ENCODE measurements at places on chromosomes 4 and X. TPM values are rescaled to one million over a fixed set of nuclear protein-coding genes. Genes with fewer than 3 reads are reported as not detected.

PROM1 gene
- 3.9 TPM for total RNA-seq

GYPE gene
- 0.89 TPM for total RNA-seq

GAGE12G gene
- not detected for total RNA-seq

TMPRSS11A gene
- not detected for total RNA-seq

ZCCHC12 gene
- total RNA-seq: not detected

CYTL1 gene
- total RNA-seq: not detected

CENPVL1 gene
- total RNA-seq: not detected

STK26 gene
- 2.9 TPM for total RNA-seq

DNA sequence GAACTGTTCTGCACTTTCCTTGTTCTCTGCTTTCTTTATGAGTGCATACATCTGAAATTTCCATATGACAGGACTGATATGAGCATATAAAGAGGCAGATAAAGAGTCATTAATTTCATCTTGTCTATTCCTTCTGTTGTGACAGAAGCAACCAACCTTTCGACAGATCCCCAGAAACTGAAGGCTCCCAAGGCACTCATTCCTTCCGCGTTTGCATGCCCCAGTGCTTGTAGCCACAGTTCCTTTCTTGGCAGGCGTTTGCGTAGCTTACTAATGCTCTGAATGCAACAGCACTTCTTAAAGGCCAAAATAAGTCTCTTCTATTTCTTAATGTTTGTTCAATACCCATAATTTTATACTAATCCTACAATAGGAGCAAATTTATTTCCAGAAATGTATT lies 94.0 kb upstream of the TBL1X start:
- no peak for DNase-seq

DNA sequence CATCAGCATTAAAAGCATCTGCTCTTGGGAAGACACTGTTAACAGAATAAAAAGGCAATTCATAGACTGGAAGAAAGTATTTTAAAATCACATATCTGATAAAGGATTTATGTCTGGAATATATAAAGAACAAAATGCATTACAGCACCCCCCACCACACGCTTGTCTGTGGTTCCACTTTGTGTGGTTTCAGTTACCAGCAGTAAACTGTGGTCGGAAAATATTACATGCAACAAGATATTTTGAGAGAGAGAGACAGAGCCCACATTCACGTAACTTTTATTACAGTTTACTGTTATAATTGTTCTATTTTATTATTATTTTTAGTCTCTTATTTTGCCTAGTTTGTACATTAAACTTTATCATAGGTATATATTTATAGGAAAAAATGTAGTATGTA lies 21.2 kb upstream of the PDE6B start:
- no peak for DNase-seq

GRCh38 chr4:173370130-173370476 lies 651 bp upstream of the SAP30 start:
- DNase-seq: peak; percentile 44

GRCh38 chrX:94265323-94265722 lies 591.3 kb downstream of the FAM133A start:
- DNase-seq: no peak

GRCh38 chr4:80124246-80125211 lies 51.5 kb upstream of the ANTXR2 start:
- DNase-seq: no peak

GRCh38 chr4:112141366-112142138 lies 3.7 kb upstream of the FAM241A start:
- no peak for DNase-seq

DNA sequence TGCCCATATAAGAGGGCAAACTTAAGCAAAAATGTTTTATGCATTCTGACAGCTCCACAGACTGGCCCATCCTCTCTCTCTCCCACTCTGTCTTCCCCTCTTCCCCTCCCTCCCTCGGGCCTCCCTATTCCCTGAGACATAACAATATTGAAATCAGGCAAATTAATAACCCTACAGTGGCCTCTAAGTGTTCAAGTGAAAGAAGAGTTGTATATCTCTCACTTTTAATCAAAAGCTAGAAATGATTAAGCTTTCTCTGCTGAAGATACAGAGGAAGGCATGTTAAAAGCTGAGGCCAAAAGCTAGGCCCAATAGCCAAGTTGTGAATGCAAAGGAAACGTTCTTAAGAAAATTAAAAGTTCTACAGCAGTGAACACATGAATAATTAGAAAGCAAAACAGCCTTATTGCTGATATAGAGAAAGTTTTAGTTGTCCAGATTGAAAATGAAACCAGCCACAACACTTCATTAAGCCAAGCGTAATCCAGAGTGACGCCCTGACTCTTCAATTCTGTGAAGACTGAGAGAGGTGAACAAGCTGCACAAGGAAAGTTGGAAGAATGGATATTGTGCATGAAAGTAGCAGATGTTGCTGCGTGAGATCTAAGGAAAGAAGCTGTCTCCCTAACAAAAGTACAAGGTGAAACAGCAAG lies 54.9 kb downstream of the USO1 start:
- no peak for DNase-seq

- no peak for DNase-seq
Observed at GRCh38 chrX:154430479-154430878, 2.0 kb downstream of the ATP6AP1 start.

- DNase-seq: no peak
Observed at GRCh38 chr4:27928761-27929540, 1068.3 kb downstream of the STIM2 start.

DNA sequence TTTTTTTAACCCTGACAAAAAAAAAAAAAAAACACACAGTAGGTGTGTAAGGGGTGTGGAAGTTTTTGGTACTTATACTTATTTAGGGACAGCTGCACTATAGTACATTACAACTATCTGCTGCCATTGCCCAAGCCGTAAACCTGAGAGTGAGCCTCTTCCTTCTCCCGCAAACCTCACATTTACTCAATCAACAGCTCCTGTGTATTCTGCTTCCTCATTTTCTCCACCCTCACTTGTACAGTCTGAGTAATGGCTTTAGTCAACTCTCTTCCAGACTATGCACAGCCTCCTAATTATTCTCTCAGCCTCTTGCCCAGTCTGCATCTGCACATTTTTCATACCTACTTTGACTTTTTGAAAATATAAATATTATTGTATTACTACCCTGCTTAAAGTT lies 362.0 kb downstream of the ADAM29 start:
- DNase-seq: no peak

DNA sequence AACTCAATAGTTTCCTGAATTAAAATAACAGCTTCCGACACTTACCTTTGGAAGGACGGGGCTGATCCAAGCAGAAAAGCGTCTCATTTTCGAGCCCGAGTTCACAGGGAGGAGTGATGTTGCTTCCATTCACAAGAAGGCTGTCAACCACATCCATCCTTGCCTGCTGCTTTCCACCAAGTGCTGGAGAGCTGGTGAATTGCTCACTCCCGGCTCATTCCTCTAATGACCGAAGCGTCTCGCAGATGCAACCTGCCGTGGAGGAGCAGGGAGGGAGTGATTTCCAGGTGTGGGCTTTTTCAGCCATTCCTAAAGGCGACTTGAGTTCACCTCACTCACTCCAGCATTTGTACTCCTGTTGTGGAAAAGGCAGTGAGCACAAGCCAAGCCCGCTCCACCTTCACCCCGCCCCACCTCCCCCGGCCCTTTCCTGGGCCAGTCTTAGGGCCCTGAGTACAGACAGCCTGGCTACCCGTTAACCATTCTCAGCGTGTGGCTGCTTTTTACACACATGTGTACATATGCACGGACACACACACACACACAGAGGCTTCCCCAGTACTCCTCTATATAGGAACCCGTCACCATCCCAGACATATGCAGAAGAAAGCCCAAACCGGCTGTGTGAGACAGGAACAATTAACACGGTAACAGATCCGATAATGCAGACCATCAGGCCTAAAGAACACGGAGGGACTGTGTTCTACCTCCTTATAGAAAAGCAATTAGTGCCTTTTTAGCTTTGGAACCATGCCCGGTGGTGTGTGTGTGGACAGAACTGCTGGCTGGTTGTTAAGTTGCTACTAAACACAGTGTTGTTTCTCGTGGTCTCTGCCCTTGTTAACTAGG lies at the start of gene CCKAR:
Gene CCKAR (minus strand): TSS at position 374 of the 849 bp plus-strand sequence. CDS start 217 bp downstream, at position 157.
- DNase-seq: no peak

- DNase-seq: no peak
Observed at GRCh38 chr4:149523039-149523438, 292.6 kb downstream of the IQCM start.

GRCh38 chrX:112751076-112751475 lies 71.3 kb upstream of the LHFPL1 start:
- no peak for DNase-seq

DNA sequence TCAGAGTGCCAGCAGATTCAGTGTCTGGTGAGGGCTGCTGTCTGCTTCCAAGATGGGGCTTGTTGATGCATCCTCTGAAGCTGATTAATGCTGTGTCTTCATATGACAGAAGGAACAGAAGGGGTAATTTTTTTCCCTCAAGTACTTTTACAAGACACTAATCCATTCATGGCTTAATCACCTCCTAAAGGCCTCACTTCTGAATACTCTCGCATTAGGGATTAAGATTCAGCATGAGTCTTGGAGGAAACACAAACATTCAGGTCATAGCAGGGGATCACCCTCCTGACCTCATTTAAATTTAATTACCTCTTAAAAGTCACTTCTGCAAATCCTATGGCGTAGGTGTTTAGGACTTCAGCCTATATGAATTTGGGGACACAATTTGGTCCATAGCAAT lies 1145.5 kb upstream of the PCDH10 start:
- DNase-seq: no peak

DNA sequence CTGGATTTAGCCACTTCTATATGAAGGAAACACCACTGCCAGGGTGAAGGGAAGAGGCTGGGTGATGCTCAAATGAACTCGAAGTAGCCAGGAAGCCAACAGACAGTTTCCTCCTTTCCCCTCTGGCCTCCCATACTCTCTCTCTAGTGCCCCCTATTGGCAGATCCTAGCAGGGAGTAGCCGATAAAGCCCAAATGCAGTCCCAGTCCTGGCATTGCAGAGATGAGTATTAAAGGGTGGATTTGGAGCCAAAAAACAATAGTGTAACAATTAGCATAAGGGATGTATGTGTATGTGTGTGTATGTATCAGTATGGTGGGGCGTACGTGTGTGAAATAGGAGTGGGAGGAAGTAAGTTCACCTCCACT lies 213.8 kb upstream of the LDB2 start:
- DNase-seq: no peak

DNA sequence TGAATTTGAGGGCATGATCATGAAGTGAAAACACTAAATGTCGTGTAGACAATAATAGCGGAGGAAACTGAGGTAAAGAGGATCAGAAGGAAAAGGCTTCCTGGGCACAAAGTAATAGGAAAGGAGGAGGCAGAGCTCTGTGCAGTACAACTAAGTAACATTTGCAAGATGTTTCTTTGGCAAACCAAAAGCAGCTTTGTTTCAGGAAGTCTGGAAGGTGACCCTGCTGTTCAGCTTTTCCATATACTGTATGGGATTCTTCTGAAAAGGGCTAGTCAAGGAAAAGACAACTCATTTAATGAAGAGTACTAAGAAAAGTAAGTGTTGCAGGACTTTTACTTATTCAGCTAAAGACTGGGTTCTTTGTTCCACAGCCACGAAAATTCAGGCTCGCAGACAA lies 463.1 kb downstream of the PCDH7 start:
- DNase-seq: no peak

DNA sequence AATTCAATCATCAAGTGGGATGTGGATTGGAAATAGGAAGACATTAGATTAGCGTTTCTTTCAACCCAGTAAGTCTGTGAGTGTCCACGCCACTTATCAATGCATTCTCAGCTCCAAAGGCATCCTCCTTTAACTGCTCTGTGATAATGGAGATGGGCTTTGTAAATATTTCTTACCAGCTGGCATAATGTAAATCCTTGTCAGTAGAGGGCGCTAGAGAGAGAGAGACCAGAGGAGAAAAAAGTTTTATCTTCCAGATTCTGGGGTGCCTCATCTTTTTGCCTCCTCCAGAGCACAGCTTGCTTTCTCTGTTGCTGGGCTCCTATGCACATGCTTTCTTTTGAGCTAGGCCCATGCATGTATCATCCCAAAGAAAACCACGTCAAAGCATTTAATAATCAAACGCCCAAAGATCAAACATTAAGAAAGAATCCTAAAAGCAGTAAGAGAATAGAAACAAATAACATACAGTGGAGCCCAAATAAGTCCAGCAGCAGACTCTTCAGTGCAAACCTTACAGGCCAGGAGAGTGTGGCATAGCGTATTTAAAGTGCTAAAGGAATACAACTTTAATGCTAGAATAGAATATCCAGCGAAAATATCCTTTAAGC lies 9.6 kb upstream of the MTMR1 start:
- no peak for DNase-seq

DNA sequence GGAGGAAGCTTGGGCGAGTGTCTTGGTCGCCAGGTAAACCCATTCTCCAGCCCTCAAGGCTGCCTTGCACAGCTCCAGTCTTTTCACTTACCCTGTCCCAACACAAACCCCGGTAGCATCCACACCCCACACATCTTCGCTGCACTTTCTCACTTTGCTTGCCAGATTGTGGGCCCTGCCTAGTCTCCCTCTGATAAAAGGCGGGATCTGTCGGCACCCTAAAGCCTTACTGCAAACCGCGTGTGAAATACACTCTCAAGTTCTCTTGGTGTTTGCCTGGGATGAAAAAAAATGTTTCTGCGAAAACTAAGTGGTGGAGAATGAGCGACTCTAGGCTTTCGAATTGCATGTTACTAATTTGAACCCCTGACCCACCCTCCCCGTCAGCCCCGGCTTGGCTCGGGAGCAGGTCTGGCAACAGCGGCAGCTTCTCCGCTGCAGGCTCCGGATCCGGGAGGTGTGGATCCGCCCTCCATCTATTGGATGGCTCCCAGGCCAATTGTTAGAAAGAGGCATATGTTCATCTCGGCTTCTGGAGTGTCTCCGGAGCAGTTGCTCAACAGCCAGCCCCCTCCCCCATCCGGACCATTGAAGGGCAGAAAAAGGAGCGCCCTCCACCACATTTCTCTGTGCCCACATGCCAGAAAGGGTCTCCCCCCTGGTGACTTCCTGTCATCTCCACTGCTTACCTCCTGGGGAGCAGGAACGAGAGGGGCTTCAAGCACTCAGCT lies 3.0 kb upstream of the CITED1 start:
- DNase-seq: no peak

GRCh38 chrX:133475521-133475920 lies 60.2 kb upstream of the GPC4 start:
- DNase-seq: no peak

- no peak for DNase-seq
Observed at GRCh38 chrX:41912923-41913322, 10.4 kb downstream of the CASK start.

DNA sequence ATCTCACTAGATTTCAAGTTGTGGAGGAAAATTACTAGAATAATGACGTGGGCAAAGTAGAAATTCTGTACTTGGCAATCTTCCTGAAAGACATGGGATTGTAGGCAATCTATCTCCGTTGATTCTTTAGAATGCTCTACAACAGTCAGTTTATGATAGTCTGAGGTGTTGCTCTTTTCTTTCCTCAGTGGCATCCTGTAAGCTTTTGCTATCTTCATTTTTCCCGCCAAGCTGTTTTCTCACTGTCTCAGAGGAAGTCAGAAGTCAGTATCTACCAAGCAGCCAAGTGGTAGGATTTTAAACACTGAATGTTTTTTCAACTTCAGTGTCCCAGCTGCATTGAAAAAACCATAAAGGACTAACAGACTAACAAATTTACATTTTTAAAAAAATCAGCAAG lies 23.7 kb downstream of the PCDH7 start:
- no peak for DNase-seq
